ENCODE measurements at places on chromosomes 3 and 15. TPM values are rescaled to one million over a fixed set of nuclear protein-coding genes. Genes with fewer than 3 reads are reported as not detected.

Gene ZBED2
- total RNA-seq = 0.13 TPM

Gene ALDH1L1
- 0.11 TPM for total RNA-seq

Gene MORC1
- not detected for total RNA-seq

Gene LRTM1
- not detected for total RNA-seq
